Naive thymus-derived CD8-positive, alpha-beta T cell (primary cell): ENCODE measurements at places on chromosomes 1 and 21. TPM values are rescaled to one million over a fixed set of nuclear protein-coding genes. Genes with fewer than 3 reads are reported as not detected.
A peak's percentile ranks its signal among the peaks of the same experiment; 100 is the strongest.

DNA sequence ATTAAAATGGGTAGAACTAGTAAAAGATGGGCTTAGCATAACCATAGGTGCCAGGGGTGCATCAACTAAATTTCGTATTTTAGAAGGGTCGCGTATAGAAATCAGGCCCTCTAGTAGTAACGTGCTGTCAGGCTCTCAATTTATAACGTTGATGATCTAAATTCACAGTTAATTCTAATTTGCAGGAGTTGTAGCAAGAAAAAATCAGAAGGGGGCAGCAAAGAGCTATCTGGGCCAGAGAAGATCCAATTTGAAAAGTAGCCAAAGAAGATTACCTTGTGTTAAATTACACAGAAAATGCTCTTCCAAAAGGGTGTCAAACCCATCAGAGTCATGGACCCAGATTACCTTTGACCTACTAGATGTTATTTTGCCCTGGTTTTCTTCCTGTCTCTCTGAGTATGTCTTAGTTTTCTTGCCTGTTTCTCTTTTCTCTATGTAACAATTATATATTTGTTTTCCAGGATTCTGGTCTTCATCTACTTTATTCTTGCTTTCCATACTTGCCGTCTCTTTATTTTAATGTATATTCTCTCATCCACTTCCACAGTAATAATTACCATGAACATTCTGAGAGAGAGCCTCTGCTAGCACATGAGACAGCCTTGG is 1030.9 kb downstream of the AMY1C start:
- H3K4me1 ChIP-seq: no peaks in the 10 kb centered on the region
- H3K4me3 ChIP-seq: no peak overlapping the region
- no peaks in the 10 kb centered on the region for H3K36me3 ChIP-seq
- H3K27me3 ChIP-seq: no peaks in the 10 kb centered on the region
- DNase-seq: no peak

- H3K27me3 ChIP-seq: peaks cover 5% of the 10 kb centered on the region
- peaks cover 14% of the 10 kb centered on the region for H3K4me1 ChIP-seq
- H3K27ac ChIP-seq: no peak overlapping the region
- no peak for DNase-seq
These were observed 346.6 kb downstream of the ZNF326 start for GRCh38 chr1:90341516-90341915.

GRCh38 chr1:32357614-32358013 is 4.7 kb downstream of the FAM229A start:
- H3K36me3 ChIP-seq: no peaks in the 10 kb centered on the region
- H3K27ac ChIP-seq: no peak overlapping the region
- H3K4me3 ChIP-seq: no peak overlapping the region
- H3K4me1 ChIP-seq: peaks cover 62% of the 10 kb centered on the region
- H3K27me3 ChIP-seq: no peaks in the 10 kb centered on the region

- no peaks in the 10 kb centered on the region for H3K27me3 ChIP-seq
- no peaks in the 10 kb centered on the region for H3K36me3 ChIP-seq
- peaks cover 76% of the 10 kb centered on the region for H3K4me1 ChIP-seq
- H3K4me3 ChIP-seq: peak overlapping the region; percentile 100
- peak overlapping the region; percentile 98 for H3K27ac ChIP-seq
These were observed 14.3 kb downstream of the ADAMTSL4 start for GRCh38 chr1:150563340-150564038.

- no peak overlapping the region for H3K4me3 ChIP-seq
- no peaks in the 10 kb centered on the region for H3K27me3 ChIP-seq
- H3K27ac ChIP-seq: no peak overlapping the region
- no peak for DNase-seq
- no peaks in the 10 kb centered on the region for H3K36me3 ChIP-seq
These were observed 48.7 kb upstream of the GPR153 start for GRCh38 chr1:6309564-6309963.

DNA sequence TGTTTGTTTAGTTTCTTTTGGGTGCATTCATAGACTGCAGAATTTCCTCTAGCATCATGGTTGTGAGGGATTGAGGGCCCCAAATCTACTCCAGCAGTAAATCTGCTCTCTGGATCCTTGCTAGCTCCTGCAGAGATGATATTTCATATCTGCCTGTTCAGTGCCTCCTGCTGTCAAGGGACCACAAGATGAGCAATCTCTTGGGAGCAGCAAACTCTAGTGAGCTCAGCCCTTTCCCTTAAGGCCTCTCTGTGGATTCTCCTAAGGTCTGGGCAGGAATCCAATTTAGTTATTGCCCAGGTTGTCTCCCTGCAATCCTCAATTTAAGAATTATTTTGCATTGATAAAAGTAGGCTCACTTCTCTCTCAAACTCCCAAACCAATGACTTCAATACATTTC is 76.9 kb downstream of the RGS18 start:
- no peak for DNase-seq
- no peak overlapping the region for H3K27ac ChIP-seq
- H3K36me3 ChIP-seq: no peaks in the 10 kb centered on the region
- H3K4me3 ChIP-seq: no peak overlapping the region

- H3K27ac ChIP-seq: peak overlapping the region; percentile 39
- H3K36me3 ChIP-seq: no peaks in the 10 kb centered on the region
- H3K4me3 ChIP-seq: peak overlapping the region; percentile 43
- peaks cover 21% of the 10 kb centered on the region for H3K4me1 ChIP-seq
- no peak for DNase-seq
These were observed 22.4 kb downstream of the ASH1L start for GRCh38 chr1:155540000-155540874.

GRCh38 chr1:165886193-165886592 is 58.8 kb downstream of the UCK2 start:
- peaks cover 1% of the 10 kb centered on the region for H3K36me3 ChIP-seq
- H3K27me3 ChIP-seq: no peaks in the 10 kb centered on the region
- H3K4me3 ChIP-seq: no peak overlapping the region
- H3K27ac ChIP-seq: no peak overlapping the region

DNA sequence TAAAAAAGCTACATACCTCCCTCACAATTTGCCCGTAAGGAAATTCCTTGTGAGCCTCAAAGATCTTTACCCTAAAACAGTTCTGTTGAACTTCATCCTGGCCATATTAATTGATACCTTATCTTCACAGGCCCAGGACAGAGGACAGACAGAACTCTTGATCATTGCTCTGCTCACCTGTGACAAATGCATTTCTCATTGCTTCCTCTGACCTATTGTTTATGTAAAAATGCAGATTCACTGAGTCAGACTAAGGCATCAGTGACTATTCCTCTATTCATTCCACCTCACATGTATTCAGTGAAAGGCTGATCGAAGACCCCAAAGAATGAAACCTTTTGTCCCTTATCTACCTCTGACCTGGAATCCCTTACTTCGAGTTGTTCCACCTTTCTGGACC is 61.0 kb downstream of the BACH1 start:
- H3K4me1 ChIP-seq: peaks cover 21% of the 10 kb centered on the region
- no peak overlapping the region for H3K4me3 ChIP-seq
- H3K27ac ChIP-seq: no peak overlapping the region
- no peaks in the 10 kb centered on the region for H3K27me3 ChIP-seq
- no peak for DNase-seq

DNA sequence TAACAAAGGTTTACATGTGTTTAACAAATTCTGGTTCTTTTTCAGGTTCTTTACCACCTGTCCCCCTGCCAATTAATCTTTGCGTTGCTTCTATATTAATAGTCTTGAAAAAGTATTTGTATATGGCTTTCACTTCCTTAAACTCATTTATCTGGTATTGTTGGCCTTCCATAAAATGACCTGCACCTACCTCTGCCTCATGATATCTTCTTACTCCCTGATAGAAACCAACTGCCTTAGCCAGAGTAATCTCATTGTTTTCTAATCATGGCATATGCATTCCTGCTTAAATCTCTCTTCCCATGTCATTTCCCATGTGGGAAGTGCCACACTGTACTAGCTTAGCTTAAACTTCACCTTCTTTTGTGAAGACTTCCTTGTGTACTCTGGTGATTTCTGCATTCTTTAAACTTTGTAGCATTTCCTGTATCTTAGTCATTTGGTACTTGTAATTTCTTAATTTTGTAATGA is 8.7 kb downstream of the SMG7 start:
- H3K27ac ChIP-seq: peak overlapping the region; percentile 9
- H3K36me3 ChIP-seq: no peaks in the 10 kb centered on the region
- H3K4me1 ChIP-seq: peaks cover 78% of the 10 kb centered on the region
- H3K4me3 ChIP-seq: peak overlapping the region; percentile 28
- no peak for DNase-seq
- no peaks in the 10 kb centered on the region for H3K27me3 ChIP-seq

DNA sequence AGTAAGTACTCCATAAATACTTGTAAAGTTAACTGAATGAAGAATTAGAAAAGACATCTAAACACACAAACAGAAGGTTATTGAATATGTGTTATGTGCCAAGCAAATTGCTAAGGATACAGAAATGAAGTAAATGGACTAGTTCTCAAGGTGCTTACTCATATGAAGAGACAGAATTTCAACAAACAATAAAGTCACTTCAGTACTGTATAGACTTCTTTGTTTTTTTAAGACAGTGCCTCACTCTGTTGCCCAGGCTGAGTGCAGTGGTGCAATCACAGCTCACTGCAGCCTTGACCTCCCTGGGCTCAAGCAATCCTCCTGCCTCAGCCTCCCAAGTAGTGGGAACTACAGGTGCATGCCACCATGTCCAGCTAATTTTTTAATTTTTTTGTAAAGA is 57.3 kb downstream of the SERBP1 start:
- peaks cover 5% of the 10 kb centered on the region for H3K36me3 ChIP-seq
- H3K27ac ChIP-seq: no peak overlapping the region
- no peak for DNase-seq
- no peaks in the 10 kb centered on the region for H3K27me3 ChIP-seq

GRCh38 chr1:1780598-1781525 is 2.6 kb upstream of the NADK start:
- peak overlapping the region; percentile 97 for H3K27ac ChIP-seq
- DNase-seq: no peak
- peaks cover 29% of the 10 kb centered on the region for H3K4me1 ChIP-seq
- H3K27me3 ChIP-seq: no peaks in the 10 kb centered on the region

DNA sequence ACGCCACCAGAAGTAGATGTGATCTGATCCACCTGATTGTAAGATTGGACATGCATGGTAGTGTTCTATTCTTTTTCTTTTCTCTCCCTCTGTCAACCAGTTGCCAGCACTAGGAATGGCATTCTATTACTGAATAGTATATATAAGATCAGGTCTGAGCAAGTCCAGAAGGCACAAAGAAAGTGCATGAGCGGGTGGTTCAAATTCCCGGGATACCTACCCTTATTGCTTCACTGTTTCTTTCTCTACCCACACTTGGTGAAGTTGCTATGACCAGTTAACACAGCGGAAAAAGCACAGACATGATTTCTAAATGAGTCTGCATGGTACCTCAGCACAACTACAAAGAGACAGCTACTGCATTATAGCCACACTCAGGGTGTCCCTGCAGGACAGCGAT is 64.0 kb downstream of the SLC9A1 start:
- no peak overlapping the region for H3K4me3 ChIP-seq
- no peaks in the 10 kb centered on the region for H3K36me3 ChIP-seq
- no peaks in the 10 kb centered on the region for H3K4me1 ChIP-seq
- DNase-seq: no peak
- no peak overlapping the region for H3K27ac ChIP-seq

GCSAML gene
- not detected for polyA plus RNA-seq

AADACL4 gene
- not detected for polyA plus RNA-seq
